EL (cell line): ENCODE measurements at places on chromosomes 7 and 10.

DNA sequence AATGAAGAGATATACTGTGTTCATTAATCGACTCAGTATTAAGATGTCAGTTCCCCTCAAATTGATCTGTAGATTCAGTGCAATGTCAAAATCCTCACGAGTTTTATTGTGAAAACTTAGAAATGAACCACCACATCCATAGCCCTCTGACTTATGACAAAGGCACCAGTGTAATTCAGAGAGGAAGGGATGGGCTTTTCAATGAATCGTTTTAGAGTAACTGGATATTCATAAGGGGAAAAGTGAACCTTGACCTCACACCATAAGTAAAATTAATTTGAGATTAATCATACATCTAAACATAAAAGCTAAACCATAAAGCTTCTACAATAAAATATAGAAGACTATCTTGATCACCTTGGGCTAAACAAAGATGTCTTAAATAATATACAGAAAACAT, 128.1 kb downstream of the ELFN1 start:
- DNase-seq, result no peak

DNA sequence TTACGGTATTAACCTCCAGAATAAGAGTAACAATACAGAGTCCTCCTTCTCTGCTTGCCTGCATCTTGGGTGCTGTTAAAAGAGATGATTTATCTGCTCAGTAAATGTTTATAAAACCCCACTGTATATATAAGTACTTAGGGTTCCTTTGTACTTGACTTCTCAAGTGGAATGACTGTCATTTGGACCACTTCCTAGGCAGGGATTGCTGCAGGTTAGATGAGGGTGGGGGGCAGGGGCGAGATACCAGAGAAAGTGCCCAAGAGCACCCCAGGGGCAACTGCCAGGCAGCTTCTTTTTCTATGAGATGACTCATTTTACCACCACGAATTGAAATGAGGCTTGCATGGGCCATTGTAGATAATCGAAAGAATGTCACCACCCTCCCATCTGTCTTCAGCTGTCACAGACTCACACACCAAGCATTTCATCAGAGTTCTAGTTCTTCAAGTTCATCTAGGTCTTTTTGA, 421.9 kb upstream of the GALNT17 start:
- DNase-seq, result peak; percentile 65

- peak; percentile 56 for DNase-seq
These were observed 147.6 kb downstream of the GPR85 start for GRCh38 chr7:112938863-112939573.

GRCh38 chr10:71569775-71570588, 149.6 kb downstream of the C10orf105 start:
- DNase-seq, result peak; percentile 45

- DNase-seq, result no peak
These were observed 25.5 kb downstream of the OGDHL start for GRCh38 chr10:49736564-49737113.

DNA sequence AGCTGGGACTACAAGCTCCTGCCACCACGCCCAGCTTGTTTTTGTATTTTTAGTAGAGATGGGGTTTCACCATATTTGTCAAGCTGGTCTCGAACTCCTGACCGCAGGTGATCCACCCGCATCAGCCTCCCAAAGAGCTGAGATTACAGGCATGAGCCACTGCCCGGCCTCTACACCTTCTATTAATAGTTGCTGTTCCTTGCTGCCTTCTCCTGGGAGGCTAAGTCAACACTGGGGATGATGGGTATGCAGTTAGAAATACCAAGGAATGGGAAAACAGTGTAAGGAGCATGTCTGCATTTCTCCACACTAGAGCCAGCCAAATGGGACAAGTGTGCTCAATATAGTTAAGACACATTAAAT, 97.3 kb upstream of the PDLIM1 start:
- DNase-seq, result no peak

DNA sequence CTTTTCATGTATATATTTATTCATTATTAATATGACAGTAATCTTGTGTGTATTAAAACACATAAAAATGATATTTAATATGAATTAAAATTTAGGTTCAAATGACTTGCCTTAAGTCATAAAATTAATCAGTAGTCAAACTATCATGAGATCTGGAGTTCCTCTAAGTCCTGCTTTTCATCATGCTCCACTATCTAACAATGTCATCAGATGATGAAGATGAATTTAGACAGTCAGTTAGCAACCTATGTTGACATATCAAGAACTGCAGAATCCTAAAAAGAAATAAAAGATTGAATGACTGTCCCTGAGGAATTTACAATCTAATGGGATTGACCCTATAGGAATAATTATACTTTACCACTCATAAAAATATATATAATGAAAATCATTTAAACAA, 7.1 kb downstream of the CABCOCO1 start:
- DNase-seq, result no peak

- DNase-seq, result no peak
These were observed 78.1 kb downstream of the PRKCQ start for GRCh38 chr10:6501931-6502330.

GRCh38 chr10:59954296-59954695, 47.9 kb upstream of the CCDC6 start:
- DNase-seq, result peak; percentile 5

DNA sequence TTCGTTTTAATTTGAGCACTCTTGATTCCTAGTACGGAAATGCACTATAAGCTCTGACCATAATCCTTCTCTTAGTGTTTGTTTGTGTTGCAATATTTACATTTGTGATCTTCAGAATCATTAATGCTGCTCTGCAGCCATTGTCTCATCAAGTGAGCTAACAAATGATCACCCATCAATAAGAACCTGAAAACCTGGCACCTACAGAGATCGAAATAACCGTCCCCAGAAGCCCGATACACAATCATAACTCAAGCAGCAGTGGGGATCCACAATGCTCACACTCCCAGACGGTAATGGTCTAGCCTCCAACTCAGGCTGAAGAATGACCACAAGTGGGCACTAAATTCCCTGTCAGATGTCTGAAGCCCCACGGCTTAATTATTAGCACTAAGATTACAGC, 156.0 kb upstream of the NFE2L3 start:
- no peak for DNase-seq

GRCh38 chr7:94654783-94655125, 1.2 kb downstream of the SGCE start:
- no peak for DNase-seq

DNA sequence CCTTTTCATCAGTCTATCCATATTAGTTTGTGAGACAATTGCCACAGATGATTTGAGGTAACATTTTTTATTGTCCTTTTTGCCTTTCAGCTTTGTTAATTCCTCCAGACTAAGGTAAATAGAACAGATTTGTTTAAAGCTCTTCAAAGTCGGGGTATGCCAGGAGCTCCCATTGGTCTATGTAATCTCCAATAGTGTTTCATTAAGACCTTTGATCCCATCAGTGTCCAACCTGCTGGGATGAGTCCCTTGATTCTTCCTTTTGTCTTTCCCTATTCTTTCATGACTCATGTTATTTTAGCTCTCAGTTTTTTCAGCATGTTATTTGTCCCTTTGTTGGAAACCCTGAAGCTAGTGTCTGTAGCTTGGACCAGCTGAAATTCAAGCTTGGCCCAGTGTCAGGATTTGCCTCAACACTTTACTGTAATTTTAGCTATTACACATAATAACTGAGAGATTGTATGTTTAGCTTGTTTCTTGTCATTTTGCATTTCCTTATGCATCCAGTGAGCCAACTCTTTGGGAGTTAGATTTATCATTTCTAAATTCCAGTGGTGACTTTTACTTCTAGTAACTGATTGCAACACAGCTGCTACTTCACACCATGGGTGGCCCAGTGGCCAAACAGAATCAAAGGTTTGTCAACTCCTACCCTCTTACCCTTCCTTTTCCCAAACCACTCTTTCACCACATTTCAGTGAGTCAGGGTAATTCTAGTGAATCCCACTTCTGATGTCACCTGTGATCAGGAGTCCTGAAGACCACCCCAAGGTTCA, 15.3 kb downstream of the AGBL3 start:
- no peak for DNase-seq

GRCh38 chr10:43816351-43817321, 168.0 kb upstream of the ZNF32 start:
- DNase-seq, result peak; percentile 90
